Hepatocyte (in vitro differentiated cells): ENCODE measurements at places on chromosomes 11 and 22. TPM values are rescaled to one million over a fixed set of nuclear protein-coding genes. Genes with fewer than 3 reads are reported as not detected.

The SYT12 gene
- 0.08 and 0.27 TPM in 2 replicates for total RNA-seq

The CD81 gene
- 216 and 233 TPM in 2 replicates for total RNA-seq

The SCN4B gene
- 0.57 and 1.0 TPM in 2 replicates for total RNA-seq

The WBP2NL gene
- not detected in 2 replicates for total RNA-seq

The OR2D2 gene
- total RNA-seq: 0.24 and 0.30 TPM in 2 replicates

The INS gene
- total RNA-seq: not detected in 2 replicates

The OR2AT4 gene
- total RNA-seq: 0.07 TPM in 1 of 2 replicates, not detected in the other

GRCh38 chr11:128678024-128678423, 15.8 kb upstream of the FLI1 start:
- H3K4me3 ChIP-seq: no peak overlapping the region
- peaks cover 60% of the 10 kb centered on the region for H3K27me3 ChIP-seq
- H3K27ac ChIP-seq: no peak overlapping the region
- no peaks in the 10 kb centered on the region for H3K4me1 ChIP-seq
- no peak for DNase-seq

GRCh38 chr11:1529286-1529685, 42.7 kb upstream of the MOB2 start:
- no peaks in the 10 kb centered on the region for H3K4me1 ChIP-seq
- H3K27ac ChIP-seq: no peak overlapping the region
- H3K27me3 ChIP-seq: no peaks in the 10 kb centered on the region
- DNase-seq: no peak
- H3K4me3 ChIP-seq: no peak overlapping the region
- H3K36me3 ChIP-seq: no peaks in the 10 kb centered on the region

DNA sequence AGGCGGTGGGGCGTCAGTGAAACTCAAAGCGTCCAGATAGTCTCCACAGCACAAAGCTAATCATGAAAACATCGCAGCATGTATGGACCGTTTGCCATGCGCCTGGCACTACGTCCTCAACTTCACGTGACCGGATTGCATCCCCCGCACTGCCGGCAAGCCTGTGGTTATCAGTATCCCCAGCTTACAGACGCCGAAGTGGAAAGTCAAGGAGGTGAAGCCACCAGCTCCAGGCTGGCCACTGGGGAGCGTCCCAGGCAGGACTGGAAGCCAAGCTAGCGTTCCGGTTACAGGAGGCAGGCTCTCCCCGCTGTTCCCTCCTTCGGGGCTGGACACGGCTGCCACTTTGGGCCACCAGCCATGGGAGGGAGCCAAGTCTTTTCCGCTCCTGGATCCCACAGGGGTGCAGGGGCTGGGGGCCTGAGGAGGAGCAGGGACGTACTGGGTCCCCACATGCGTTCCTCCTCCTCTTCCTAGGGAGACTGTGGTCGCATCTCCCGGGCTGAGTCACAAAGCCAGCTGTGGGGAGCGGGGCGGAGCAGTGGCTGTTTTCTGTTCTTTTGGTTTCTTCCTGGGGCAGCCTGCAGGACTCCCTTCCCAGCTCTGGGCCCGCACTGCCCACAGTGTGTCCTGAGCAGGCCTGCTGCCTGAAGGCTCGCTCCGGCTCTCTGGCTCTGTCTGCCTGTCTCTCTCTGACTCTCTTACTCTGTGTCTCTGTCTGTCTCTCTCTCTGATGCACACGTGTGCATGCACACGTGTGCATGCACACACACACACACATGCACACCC, 4.3 kb upstream of the OSBPL5 start:
- no peak overlapping the region for H3K4me3 ChIP-seq
- no peak for DNase-seq
- peaks cover 54% of the 10 kb centered on the region for H3K27me3 ChIP-seq
- no peaks in the 10 kb centered on the region for H3K4me1 ChIP-seq
- H3K36me3 ChIP-seq: no peaks in the 10 kb centered on the region

- no peak for DNase-seq
- no peaks in the 10 kb centered on the region for H3K36me3 ChIP-seq
- no peak overlapping the region for H3K27ac ChIP-seq
Measured at GRCh38 chr11:100964435-100964834, 165.2 kb downstream of the PGR start.

DNA sequence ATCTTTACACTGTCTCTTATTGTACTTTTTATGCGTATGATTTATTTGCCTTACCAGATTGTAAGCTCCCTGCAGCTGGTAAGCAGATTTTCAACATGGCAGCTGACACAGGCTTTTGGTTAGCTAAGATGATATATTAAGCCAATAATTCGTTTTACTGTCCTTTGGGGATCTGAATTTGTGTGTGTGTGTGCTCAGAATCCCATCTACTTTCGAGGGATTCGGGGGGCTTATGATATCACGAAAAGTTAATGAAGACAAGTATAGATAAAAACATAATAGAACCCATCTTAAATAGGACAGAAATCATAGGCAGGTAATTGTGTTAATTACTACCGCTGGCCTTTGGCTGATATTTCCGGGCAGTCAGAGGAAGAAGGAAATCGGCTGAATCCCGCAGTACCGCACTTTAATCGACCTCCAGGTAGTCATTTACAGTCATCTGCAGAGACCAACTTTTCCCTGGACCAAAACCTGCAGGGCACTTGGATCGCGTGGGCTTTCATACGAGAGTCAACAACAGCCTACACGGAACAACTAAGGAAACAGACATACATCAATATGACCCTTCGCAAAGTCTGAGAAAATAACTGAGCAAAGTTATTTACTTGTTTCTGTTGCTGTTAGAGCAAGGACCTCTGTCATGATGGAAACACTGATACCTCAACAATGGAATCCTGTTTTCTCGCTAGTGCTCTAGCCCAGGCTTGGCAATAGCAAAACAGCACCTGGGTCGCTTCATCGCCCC, 802 bp downstream of the KBTBD3 start:
- H3K27ac ChIP-seq: peak overlapping the region; percentile 86
- H3K4me1 ChIP-seq: peaks cover 15% of the 10 kb centered on the region
- no peaks in the 10 kb centered on the region for H3K36me3 ChIP-seq
- peak; percentile 21 for DNase-seq

GRCh38 chr11:2742611-2743426, 43.0 kb upstream of the KCNQ1OT1 start:
- H3K4me3 ChIP-seq: no peak overlapping the region
- DNase-seq: no peak

- DNase-seq: no peak
- no peak overlapping the region for H3K4me3 ChIP-seq
- no peaks in the 10 kb centered on the region for H3K27me3 ChIP-seq
Measured at GRCh38 chr22:49545606-49546005, 282.1 kb downstream of the BRD1 start.

DNA sequence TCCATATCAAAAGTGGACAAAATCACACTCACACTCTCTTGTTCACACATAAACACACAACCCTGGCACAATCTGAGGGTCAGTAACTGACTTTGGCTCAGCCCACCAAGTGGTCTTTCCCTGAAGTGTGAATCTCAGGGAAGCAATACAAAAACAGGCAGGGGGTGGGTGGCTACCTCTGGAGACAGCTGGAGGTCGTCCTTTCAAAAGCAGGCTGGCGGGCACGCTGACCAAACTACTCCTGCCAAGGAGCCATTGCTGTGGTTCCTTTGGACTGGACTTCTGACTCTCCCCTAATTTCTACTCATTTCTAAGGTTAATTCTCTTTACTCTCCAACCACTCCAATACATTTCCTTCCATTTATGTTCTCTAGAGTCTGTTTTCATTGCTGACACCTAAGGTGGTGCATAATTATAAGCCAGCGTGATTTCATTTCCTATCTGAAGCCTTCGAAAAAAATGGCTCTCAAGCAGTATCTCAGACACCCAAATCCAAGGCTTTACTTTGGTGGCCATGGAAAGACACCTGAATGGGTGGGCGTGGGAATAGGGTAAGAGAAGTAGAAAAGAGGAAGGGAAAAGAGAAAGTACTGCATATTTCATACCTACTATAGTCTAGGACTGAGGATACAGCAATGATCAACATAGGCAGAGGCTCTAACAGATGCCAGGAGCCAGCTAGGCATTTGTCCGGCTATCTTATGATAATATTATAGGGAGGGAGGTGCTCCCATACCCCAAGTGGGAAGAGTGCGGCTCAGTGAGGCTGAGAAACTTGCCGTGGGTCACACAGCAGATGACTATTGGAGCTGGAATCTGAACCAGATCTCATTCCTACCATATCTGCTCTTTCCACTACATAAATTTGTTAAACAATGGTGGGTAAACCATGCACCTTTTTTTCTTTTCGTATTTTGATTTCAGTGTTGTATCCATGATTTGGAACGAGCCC, 22.0 kb downstream of the FZD4 start:
- H3K27me3 ChIP-seq: no peaks in the 10 kb centered on the region
- no peak for DNase-seq
- H3K4me1 ChIP-seq: peaks cover 29% of the 10 kb centered on the region

- no peak for DNase-seq
- H3K36me3 ChIP-seq: no peaks in the 10 kb centered on the region
- peaks cover 7% of the 10 kb centered on the region for H3K27me3 ChIP-seq
- no peaks in the 10 kb centered on the region for H3K4me1 ChIP-seq
- H3K27ac ChIP-seq: no peak overlapping the region
Measured at GRCh38 chr11:126834149-126834548, 166.4 kb downstream of the KIRREL3 start.

DNA sequence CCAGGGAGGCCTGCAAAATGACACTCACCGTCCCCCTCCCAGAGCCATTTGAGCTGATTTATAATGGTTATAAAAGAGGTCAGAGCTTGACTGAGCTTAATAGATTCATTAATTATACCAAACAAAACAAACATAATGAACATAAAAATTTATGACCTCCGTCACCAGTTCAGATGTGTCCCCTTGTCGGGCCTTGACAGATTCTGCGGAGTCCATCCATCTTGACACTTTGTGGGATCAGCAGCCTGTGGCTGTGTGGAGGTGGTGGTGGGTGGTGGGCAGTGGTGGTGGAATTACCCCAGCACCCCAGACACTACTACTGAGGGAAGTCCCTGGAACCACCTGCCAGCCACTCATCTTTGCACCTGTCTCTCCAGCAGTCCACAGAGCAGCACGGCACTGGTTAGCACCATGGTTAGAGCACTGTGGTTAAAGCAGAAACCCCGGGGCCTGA, 83.5 kb downstream of the DSCAML1 start:
- H3K27me3 ChIP-seq: peaks cover 24% of the 10 kb centered on the region
- no peaks in the 10 kb centered on the region for H3K36me3 ChIP-seq
- peaks cover 10% of the 10 kb centered on the region for H3K4me1 ChIP-seq
- no peak overlapping the region for H3K27ac ChIP-seq
- H3K4me3 ChIP-seq: no peak overlapping the region

DNA sequence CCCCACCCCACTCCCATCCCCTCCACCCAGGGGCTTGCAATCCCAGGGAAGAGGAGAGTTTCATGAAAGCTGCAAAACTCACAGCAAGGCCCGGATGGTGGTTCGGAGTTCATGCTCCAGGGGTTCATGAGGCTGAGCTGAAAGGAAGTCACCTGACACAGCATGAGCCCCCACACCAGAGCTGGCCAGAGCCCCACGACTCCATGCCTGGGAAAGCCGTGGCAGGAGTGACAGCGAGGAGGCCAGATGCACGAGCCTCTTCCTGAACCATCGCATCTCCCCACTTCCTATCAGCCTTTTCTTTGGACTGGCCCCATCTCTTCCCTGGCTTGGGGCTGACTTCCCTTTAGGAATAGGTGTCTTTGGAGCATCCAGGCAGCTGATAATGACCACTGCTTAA, 105.8 kb downstream of the ABTB2 start:
- H3K27me3 ChIP-seq: no peaks in the 10 kb centered on the region
- H3K4me3 ChIP-seq: no peak overlapping the region
- H3K4me1 ChIP-seq: peaks cover 7% of the 10 kb centered on the region
- no peaks in the 10 kb centered on the region for H3K36me3 ChIP-seq
- H3K27ac ChIP-seq: no peak overlapping the region

DNA sequence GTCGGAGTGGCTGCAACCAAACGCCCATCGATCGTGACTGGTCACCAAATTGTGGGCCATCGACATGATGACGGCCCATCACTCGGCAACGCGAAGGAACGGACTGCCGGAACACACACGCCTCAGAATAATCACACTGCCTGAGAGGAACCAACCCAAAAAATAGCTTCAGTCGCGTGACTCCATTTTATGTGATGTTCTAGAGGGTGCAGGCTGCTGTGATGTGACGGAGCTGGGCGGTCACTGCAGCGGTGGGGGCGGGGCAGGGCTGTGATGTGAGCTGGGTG, 174.6 kb downstream of the CTTN start:
- no peak for DNase-seq
- no peaks in the 10 kb centered on the region for H3K36me3 ChIP-seq
- no peak overlapping the region for H3K4me3 ChIP-seq

- H3K27ac ChIP-seq: no peak overlapping the region
- no peaks in the 10 kb centered on the region for H3K36me3 ChIP-seq
- H3K4me1 ChIP-seq: peaks cover 12% of the 10 kb centered on the region
- no peaks in the 10 kb centered on the region for H3K27me3 ChIP-seq
Measured at GRCh38 chr22:27129266-27129665, 471.9 kb downstream of the MIAT start.

DNA sequence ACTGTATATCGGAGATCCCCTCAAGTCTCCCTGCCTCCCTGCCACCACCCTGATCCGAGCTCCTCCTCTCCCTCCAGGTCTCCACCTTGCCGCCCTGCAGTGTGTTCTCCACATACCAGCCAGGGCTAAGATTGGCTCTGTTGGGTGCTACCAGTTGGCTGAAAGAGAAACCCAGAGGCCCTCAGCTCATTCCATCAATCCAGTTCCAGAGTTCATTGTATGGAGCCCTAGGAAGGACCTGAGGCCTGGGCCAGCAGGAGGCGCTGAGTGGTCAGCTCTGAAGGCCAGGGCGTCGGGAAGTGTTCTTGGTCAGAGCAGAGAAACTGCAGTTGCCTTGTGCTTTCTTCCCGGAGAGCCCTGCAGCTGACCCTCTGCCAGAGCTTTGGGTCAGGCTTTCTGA, 2.2 kb upstream of the TOP3B start:
- no peaks in the 10 kb centered on the region for H3K27me3 ChIP-seq
- no peak overlapping the region for H3K4me3 ChIP-seq
